ENCODE measurements at places on chromosomes 4 and X.

- peak; percentile 21 for DNase-seq
Observed at GRCh38 chrX:27336466-27337091, 126.6 kb downstream of the PPP4R3C start.

DNA sequence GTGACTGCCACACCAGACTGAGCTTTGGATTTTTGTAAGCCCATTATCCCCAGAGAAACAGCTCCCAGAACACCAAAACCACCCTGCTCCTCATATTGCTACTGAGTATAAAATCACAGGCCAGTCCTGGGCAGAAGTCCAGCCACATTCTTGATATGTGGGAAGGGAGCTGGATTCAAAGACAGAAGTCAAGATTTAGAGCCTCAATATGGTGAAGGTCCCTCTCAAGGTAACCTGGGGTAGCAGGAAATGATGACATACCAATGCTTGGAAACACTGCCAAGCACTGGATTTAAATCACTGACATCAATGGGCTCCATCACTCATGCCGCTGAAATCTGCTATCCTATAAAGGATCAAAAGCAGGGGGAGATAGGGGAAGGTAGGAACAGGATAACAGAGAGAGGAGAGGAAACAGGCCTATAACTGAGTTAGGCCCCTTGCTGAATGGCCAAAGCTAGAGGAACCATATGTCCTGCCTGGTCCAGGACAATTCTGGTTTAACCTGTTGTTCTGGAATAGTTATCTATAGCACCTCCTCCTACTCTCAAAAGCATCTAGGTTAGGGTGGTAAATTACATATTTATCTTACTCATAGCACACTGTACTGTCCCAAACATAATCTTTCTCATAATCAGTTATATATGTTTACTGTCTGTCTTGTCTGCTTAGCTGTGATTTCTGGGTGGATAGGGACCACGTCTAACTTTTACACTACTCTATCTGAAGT, 83.7 kb upstream of the NHS start:
- no peak for DNase-seq

DNA sequence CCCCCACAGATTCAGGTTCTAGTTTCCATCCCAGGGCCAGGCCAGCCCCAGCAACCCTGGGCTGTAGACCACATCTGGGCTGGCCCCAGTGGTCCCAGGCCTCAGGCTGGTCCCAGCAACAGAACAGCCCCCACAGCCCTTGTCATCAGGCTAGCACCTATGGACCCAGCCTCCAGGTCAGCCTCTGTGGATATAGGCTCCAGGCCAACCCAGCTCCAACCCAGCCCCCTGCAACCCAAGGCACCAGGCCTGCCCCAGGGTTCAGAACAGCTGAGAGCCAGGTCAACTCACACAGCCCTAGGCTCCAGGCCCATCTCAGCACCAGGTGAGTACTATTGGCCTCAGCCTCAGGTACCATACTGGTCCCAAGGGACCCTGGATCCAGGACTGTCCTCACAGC, 155.3 kb downstream of the PWWP3B start:
- DNase-seq, result no peak

DNA sequence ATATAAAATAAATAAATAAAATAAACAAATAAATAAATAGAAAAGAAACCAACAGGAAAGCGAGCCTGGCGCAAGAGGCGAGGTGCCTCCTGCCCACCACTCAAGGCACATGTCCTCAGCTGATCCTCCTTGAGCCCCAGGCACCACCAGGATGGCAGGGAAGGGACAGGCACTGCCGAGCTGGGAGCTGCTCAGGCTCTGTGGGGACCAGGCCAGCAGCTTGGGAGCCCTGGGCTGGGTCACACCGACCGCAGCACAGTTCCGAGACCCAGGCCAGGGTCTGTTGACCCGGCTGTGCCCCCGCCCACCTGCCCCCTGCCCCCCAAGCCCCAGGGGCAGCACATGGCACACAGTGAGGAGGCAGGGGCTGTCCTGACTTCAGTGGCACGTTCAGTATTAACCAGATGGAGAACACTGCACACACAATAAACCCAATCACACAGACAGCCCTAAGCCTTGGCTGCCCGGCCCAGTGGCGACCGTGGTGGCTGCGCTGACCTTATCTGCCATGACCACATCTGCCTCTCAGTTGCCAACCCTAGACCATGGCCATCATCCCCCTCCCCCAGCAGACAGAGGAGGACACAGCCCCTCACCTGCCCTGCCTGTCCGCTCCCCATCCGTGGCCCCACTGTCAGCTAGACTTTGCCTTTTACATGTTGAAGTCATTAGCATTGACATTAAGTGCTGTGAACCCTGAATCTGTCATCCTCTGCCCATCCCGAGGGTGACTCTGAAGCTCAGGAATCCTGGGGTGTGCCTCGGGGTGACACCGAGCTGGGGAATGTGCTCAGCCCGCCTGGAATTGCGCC, 2.9 kb upstream of the TREX2 start:
- DNase-seq, result no peak

- DNase-seq, result no peak
Observed at GRCh38 chr4:19038231-19038630, 1016.7 kb upstream of the LCORL start.

DNA sequence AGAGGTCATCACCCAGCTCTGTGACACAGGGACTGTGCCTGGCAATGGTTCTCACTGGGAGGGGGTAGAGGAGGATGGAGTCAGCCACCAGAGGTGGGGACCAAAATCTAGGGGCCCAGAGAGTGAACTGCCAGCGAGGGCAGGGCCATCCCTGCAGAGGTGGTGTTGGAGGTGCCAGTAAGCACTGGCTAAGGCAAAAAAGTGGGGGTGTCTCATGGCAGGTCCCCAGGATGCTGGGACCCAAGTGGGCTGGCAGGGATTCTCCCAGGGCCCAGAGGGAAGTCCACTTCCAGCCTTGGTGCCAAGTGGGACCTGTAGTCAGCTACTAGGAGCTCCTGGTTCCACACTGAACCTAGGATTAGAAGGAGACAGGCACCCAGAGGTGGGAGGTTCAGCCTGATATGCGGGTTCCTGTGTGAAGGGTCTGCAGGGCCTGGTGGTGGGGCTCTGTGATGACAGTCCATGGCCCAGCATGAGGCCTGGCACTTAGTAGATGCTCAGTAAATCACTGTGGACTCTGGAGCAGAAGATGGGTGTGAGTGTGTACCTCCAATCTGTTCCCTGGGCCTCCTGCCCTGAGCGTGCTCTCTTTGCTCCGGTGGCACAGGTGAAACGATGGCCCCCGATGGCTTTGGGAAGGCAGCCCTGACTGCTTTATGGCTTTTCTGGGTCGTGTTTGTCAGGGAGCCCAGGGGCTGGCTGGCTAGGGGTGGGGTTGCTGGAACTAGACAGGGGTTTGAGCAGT, 81.5 kb downstream of the PSAPL1 start:
- DNase-seq, result no peak

DNA sequence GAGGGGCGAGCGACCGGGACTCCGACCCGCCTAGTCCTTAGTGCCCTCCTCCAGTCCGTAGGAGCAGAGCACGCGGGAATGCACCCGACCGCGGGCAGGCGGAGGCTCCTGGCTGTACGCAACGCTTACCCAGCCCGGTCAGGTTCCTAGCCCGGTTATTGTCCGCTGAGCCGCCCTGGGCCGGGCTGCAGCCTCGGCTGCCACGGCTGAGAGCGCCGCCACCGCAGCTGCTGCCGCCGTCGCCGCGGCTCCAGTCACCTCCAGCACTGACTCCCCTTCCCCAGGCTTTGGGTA, at the start of gene AMER1:
Gene AMER1 (minus strand): TSS at position 268 of the 294 bp plus-strand sequence. CDS start 12,422 bp downstream, outside the sequence.
- peak; percentile 72 for DNase-seq

GRCh38 chr4:16790508-16790907, 107.9 kb downstream of the LDB2 start:
- no peak for DNase-seq

- peak; percentile 46 for DNase-seq
Observed at GRCh38 chr4:166293556-166293955, 420.5 kb downstream of the TLL1 start.

GRCh38 chr4:145614233-145614610, 5.0 kb upstream of the MMAA start:
- no peak for DNase-seq

GRCh38 chr4:33262824-33263223, 2542.7 kb downstream of the PCDH7 start:
- peak; percentile 44 for DNase-seq

DNA sequence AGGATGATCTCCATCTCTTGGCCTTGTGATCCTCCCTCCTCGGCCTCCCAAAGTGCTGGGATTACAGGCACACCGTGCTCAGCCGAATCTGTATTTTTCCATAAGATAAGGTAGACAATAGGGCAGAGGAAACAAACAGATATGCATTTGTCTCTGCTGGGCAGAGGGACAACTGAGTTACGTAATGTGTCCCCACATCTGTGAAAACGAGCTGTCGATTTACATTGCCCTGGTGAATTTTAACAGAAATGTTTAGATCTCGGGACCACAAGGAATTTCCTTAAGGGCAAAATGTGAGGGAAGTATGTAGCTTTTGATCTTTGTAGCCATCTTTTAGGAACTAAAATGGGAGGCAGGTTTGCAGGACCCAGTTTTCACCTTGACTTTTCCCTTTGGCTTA, 189.7 kb downstream of the TRIML1 start:
- no peak for DNase-seq

DNA sequence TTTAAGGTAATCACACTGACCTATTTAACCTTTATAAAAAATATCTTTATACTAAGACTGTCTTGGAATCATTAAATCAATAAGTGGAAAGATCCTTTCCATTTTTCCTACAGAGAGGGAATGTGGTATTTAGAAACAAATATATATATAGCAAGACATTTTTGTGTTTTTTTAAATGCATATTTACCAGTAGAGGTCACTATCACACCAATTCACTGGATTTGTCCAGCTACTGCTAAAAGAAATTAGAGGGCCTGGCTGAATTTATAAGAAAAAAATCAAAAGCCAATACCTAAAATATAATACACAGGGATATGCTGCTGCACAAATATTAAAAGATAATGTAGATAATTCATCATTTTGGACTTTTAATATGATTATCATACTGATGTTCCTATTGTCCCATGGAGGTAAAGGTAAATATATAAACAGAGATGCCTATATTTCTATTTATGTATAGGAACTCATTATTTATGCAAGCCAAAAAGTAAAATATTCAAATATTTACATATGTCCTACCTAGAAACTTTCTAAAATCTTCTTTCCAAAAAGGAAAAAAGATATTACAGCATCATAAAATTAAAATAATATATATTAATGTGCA, 69.5 kb downstream of the PDE5A start:
- DNase-seq, result peak; percentile 87

- no peak for DNase-seq
Observed at GRCh38 chr4:15936495-15936894, 2.0 kb downstream of the FGFBP1 start.

- DNase-seq, result no peak
Observed at GRCh38 chrX:27444093-27444908, 18.8 kb downstream of the PPP4R3C start.

DNA sequence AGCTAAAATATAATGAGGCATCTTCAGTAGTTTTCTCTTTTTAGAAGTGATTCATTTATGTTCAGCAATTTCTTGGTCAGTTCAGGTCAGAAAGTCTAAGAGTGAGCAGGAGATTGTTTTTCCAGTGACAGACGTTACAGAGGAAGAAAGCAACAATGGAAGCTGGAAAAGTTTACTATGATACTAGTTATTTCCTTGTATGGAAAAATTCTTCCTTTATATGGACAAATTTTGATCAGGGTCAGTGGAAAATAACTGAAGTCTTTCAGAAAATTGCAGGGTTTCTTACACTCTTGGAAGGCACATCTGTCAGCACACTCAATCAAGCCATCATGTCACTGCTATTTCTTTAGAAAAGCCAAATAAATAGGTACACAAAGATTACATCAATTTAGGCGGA, 1120.7 kb downstream of the FAT4 start:
- no peak for DNase-seq

GRCh38 chr4:181007751-181008150, 1235.5 kb upstream of the TENM3 start:
- DNase-seq, result peak; percentile 12

GRCh38 chr4:66837279-66837922, 707.9 kb downstream of the CENPC start:
- DNase-seq, result no peak

GRCh38 chr4:40845154-40845835, 95.5 kb downstream of the NSUN7 start:
- DNase-seq, result no peak

DNA sequence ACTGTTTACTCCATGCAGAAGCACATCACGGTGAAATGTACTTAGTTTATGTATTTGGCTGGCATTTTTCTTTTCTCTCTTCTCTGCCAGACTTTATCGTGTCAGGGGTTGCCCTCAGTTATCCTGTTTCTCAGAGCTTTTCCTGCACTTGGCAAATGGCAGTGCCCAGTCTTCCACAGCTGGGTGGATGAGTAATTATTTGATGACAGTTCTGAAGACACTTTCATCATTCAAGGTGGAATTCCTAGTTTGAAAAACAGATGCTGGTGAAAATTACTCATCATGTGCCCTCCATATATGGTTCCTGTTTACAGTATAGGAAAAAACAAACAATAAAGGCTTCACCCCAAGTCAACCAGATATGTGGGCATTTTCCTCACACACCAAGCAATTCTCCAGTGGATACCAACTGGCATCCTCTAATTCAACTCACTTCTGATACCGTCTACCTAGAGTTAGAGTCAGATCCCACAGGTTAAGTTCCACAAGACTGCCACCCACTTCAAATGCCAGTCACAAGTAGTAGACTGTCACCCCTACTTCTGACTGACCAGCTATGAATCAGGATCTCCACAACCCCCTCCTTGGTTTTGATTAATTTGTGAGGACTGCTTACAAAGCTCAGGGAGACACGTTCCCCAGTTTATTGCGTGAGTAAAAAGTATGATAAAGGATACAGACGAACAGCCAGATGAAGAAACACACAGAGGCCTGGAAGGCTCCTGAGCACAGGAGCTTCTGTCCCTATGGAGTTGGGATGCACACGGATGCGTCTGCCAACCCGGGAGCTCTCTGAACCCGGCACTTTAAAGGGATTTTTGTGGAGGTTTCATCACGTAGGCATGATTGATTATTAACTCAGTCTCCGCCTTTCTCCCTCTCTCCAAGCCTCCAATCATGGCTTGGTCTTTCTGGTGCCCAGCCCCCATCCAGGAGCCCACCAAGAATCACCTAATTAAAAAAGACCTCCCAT, 72.9 kb downstream of the CLDN34 start:
- no peak for DNase-seq

DNA sequence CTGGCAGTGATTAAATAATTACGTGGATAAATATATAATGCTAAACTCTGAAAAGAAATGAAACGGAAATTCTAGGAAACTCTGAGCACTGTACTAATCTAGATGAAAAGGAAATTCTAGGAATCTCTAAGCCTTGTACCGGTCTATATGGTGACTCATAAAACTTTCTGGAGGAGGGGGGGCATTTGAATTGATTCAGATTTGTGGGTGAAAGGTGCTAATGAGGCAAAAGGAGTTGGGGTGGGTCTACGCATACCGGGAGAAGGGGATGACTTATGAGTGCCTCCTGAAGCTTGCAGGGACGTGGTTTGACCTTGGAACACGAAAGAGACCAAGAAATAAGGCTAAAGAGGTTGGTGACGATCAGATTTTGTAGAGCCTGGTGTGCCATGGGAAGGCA, 151.7 kb upstream of the CASK start:
- no peak for DNase-seq

GRCh38 chr4:40918330-40918729, 168.6 kb downstream of the NSUN7 start:
- peak; percentile 92 for DNase-seq
